ENCODE measurements at places on chromosomes 5 and 9.

DNA sequence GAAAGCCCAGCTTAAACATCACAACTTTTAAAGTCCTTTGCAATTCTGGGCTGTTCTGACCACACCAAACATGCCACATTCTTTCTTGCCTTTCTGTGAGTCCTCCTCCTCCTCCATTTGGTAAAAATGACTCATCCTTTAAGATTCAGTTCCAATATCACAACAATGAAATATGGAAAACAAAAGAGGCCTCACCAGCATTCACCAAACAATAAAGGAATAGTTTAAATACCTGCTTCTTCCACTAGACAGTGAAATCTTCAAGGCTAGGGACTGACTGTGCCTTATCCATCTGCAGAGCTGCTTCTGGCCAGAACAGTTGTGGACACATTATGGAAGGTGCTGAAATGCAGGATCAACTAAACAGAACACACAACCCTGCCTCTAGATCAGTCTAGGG, 36.0 kb downstream of the NR6A1 start:
- no peak for DNase-seq

DNA sequence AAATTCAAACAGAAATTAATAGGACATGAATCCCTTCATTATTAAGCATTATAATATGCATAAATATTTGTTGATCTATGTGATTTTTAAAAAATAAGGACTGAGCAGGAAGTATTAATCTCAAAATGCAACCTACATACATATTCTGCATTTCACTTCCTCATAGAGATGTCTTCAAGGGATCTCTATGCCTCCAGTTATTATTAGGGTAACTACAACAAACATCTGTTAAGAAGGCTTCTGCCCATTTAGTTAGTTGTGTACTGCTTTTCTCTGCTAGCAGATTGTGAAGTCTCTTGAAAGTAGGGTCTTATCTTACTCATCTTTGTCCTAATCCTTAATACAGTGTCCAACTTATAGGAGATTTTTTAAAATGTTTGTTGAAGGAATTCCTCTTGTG, 414.1 kb downstream of the ACTL7B start:
- no peak for DNase-seq

GRCh38 chr9:105496826-105497225, 49.0 kb downstream of the FSD1L start:
- no peak for DNase-seq

DNA sequence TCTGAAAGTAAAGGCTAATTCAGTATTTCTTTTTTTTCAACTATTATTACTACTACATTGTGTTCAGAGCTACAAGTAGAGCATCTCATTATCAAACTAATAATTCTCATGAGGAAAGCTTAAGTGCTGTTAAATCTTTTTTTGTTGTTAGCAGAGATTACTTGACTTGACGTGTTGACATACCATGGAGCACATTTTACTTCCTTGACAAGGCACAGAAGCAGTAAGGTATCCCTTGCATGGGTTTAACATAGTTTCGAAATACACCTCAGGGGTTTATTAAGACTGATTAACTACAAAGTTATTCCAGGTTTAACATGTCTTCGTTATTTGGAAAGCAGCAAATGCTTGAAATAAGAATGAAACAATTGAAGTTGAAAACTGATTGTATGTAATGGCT, 7.0 kb downstream of the SPDL1 start:
- no peak for DNase-seq

DNA sequence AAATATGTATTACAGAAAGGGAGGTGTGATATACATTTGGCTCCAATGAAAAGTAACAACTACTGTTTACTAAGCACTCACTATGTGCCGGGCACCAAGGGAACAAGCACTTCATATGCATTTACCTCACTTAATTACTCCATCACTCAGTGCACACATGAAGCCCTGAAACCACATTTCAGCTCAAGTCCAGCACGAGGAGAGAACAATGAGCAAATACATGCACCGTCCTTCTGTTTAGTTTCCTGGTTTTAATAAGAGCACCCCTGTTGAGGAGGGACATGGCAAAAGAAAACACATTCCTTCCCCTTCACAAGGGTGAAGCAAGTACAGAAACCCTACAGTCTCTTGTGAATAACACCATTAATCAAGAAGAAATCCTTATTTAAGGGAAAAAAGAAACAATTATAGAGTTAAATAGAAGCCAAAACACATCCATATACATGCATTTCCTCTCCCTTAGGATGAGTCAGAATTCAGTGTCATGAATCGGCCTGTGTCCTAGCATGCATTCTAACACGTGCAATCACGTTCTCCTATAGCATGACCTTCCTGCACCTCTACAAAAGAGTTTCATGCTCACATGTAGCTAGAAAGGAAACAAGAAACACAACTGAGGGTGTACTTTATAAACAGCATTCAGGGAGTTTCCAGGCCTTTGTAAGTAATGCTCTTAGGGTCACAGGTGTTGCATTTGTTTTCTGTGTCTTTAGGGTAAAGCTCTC, 411.6 kb downstream of the BNC2 start:
- no peak for DNase-seq

DNA sequence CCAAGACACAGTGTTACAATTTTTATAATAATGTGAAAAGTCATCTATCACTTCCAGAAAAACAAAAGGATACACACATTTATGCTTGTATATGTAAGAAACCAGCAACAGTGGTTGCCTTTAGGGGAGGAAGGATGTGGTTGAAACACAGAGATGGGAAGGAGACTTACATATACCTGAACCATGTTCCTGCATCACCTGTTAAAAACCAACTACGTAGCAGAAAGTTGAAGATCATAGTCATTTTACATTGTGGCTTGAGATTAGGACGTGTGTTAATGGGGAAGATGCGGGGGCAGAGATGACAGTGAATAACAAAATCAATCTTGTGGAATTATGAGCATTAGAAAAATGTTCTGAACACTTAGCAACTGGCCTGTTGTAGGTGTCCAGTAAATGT, 307.3 kb downstream of the MLLT3 start:
- peak; percentile 56 for DNase-seq

- no peak for DNase-seq
Observed at GRCh38 chr5:151902215-151902614, 22.4 kb downstream of the GLRA1 start.

DNA sequence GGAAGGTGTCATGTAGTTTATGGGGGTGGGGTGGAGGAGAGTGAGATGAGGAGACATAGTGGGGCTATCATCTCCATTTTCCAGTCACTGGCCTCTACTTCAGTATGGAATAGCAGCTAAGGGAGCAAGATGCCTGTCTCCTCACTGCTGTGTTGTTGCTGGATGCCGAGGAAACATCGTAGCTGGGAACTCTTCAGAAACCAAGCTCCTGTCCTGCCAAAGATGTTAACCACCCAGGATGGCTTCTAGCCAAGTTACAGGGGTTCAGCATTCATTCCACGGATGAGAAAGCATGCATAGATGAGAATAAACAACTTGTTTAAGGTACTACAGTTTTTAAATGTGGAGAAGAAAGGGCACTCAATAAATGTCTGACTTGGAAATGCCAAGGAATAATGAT, 226.5 kb downstream of the ASTN2 start:
- DNase-seq, result no peak

- DNase-seq, result no peak
Observed at GRCh38 chr9:76136986-76137385, 246.5 kb downstream of the PCSK5 start.

GRCh38 chr9:83281306-83282255, 218.6 kb upstream of the RASEF start:
- DNase-seq, result no peak

GRCh38 chr5:64873441-64873840, 104.7 kb downstream of the CWC27 start:
- DNase-seq, result no peak

DNA sequence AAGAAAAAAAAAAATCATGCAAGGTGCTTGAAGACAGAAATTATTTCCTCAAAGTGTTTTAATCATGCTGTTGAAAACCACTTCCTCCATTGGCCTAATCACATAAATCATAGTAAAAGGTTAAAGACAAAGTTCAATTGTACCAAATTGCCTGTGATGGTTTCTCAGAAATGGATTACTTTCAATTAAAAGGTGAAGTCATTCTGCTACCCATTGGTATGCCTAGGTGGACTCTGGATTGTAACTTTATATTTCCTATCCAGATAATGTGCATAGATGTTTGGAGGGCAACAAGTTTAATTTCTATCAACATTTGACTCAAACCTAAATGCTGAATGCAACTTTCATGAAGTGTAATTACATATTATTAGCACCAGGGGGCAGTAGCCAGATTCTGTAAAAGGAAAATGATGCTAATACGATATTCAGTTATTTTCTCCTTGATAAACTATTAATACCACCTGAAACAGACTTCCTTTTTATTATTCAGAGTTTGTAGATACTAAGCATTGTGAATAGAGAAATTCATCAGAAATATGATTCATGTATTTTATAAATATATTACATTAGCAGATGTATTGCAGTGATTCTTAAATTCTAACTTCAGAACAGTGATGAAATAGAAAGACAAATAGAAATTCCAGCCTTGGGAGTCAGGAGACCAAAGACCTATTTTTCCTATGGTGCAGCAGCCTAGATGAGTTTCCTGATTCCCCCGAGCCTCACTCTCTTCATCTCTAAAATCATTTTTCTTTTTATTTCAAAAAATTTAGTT, 148.2 kb downstream of the CAAP1 start:
- peak; percentile 3 for DNase-seq

Data from CD4-positive, alpha-beta T cell treated with Interleukin-21 for 1 hour (primary cell).